ENCODE measurements at places on chromosomes 16 and 17. TPM values are rescaled to one million over a fixed set of nuclear protein-coding genes. Genes with fewer than 3 reads are reported as not detected.

DNA sequence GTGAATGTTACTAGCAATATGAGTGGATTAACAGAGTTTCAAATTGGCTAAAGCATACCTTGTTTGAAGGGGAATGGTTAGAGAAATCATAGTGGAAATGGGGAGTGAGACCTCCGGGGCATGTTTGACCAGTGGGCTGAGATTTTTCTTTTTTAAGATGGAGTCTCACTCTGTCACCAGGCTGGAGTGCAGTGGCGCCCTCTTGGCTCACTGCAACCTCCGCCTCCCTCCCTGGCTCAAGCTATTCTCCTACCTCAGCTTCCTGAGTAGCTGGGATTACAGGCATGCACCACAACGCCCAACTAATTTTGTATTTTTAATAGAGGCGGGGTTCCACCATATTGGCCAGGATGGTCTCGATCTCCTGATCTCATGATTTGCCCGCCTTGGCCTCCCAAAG, 9.6 kb downstream of the CDRT15 start:
- DNase-seq, result no peak

The IRX5 gene
- 3.7 TPM for polyA plus RNA-seq

The SLC9A5 gene
- 0.92 TPM for polyA plus RNA-seq

DNA sequence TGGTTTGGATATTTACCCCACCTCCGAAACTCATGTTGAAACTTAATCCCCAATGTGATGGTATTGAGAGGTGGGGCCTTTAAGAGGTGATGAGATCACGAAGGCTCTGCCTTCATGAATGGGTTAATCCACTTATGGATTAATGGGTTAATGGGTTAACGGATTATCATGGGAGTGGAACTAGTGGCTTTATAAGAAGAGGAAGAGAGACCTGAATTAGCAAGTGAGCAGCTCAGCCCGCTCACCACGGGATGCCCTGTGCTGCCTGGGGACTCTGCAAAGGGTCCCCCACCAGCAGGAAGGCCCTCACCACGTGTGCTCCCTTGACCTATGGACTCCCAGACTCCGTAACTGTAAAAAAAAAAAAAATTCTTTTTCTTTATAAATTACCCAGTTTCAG, 16.5 kb upstream of the GPRC5B start:
- DNase-seq, result no peak

The RASL10B gene
- polyA plus RNA-seq, result 1.5 TPM

GRCh38 chr16:55443434-55444346, 35.3 kb upstream of the MMP2 start:
- DNase-seq, result no peak

The KRT32 gene
- not detected for polyA plus RNA-seq

- DNase-seq, result no peak
Measured at GRCh38 chr17:56681561-56682266, 88.2 kb downstream of the NOG start.

DNA sequence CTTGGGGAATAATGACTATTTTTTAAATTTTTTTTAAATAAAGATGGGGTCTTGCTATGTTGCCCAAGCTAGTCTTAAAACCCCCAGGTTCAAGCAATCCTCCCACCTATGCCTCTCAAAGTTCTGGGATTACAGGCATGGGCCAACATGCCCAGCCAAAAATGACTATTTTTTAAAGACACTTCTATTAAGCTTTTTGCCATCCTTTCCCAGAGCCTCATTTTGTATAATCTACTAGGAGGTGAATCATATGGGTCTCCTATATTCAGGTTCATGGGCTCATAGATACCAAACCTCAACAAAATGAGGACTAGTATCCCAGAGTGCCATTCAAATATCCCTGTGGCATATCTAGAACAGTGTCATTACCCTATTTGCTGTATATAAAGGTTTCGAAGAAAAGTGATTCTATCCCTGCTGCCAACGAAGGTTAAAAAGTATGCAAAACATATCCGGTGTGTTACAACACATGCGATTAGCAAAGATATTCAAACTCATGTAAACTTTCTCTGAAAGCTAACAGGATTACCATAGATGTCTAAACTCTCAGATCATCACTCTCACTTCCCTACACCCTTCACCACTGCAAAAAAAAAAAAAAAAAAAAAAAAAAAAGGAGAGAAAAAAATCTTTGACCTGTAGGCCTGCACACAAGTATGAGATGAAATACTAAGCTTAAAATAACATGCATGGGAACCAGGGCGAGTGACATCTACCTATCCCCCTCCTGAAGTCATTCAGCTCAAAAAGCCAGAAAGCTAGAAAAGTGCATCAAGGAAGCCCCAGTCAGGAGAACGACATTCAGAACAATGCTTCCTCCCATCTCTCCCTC, 23.5 kb downstream of the XPO6 start:
- no peak for DNase-seq

DNA sequence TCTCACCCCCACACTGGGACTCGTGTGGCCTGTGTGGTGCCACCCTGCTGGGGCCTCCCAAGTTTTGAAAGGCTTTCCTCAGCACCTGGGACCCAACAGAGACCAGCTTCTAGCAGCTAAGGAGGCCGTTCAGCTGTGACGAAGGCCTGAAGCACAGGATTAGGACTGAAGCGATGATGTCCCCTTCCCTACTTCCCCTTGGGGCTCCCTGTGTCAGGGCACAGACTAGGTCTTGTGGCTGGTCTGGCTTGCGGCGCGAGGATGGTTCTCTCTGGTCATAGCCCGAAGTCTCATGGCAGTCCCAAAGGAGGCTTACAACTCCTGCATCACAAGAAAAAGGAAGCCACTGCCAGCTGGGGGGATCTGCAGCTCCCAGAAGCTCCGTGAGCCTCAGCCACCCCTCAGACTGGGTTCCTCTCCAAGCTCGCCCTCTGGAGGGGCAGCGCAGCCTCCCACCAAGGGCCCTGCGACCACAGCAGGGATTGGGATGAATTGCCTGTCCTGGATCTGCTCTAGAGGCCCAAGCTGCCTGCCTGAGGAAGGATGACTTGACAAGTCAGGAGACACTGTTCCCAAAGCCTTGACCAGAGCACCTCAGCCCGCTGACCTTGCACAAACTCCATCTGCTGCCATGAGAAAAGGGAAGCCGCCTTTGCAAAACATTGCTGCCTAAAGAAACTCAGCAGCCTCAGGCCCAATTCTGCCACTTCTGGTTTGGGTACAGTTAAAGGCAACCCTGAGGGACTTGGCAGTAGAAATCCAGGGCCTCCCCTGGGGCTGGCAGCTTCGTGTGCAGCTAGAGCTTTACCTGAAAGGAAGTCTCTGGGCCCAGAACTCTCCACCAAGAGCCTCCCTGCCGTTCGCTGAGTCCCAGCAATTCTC, 27.4 kb downstream of the STH start:
- peak; percentile 48 for DNase-seq

GRCh38 chr16:22693638-22694340, 120.2 kb upstream of the HS3ST2 start:
- no peak for DNase-seq

GRCh38 chr17:49730785-49731434, 23.1 kb upstream of the SLC35B1 start:
- no peak for DNase-seq

- no peak for DNase-seq
Measured at GRCh38 chr17:9307313-9307998, 268.2 kb downstream of the STX8 start.

The SLC35G6 gene
- polyA plus RNA-seq, result not detected

- DNase-seq, result no peak
Measured at GRCh38 chr16:14278749-14279148, 207.6 kb downstream of the MRTFB start.
